ENCODE measurements at places on chromosomes 12 and 14.

- no peak for DNase-seq
Measured at GRCh38 chr12:47984331-47984801, 19.9 kb downstream of the COL2A1 start.

- DNase-seq: no peak
Measured at GRCh38 chr14:104187931-104188726, 49.7 kb downstream of the KIF26A start.

DNA sequence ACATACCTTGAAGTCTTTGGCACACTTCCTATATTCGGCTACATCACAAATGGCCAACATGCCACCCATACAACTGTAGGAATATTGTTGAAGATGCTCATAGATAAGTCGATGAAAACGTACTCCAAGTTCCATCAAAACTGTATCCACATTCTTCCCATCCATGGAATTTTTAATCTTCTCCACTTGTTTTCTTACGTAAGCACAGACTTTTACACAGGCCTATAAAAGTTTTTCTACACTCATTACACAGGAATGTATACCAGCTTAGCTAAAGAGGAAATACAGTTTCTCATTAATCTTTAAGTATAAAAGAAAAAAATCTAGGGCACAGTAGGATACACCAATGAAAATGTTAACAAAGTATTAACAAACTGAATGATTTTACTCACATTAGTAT is 59.1 kb downstream of the EXOC5 start:
- DNase-seq: no peak

GRCh38 chr12:94994312-94994711 is 9.2 kb downstream of the NDUFA12 start:
- peak; percentile 10 for DNase-seq

- DNase-seq: no peak
Measured at GRCh38 chr12:45357539-45358417, 141.9 kb downstream of the ANO6 start.

DNA sequence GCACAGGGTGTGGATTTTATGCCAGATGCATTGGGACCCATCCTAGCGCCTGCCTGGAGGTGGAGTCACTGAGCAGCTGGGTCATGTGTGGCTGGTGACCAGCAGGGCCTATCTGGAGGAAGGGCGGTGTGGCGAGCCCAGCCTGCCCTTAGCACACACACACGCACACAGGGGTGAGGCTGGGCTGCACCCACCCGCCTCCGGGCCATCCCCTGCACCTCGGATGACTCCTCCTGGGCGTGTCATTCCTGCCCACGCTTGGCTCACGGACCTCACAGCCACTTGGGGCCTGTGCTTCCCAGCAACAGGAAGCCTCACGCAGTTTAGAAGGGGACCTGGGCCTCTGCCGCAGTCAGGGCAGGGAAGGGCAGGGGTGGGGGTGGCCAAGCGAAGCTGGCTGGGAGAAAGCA is 36.2 kb upstream of the FZD10 start:
- no peak for DNase-seq

DNA sequence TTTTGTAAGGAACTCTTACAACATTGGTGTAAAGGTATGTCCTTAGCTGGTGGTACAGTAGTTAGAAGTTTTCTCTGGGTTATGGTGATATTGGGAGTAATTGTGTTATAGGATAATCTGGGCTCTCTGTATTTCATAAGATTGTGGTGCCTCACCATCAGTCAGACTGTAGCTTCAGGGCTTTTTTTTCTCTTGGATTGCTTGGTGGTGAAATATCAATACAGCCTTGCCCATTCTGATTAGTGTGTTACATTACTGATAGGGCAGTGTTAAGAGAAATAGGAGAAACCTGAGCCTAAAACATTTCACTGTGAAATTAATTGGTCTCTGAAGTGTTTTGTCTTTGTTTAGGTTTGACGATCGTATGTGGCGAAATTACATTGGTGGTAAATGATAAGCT is 71.0 kb downstream of the RCOR1 start:
- DNase-seq: no peak

GRCh38 chr14:32087173-32087861 is 10.2 kb downstream of the ARHGAP5 start:
- DNase-seq: peak; percentile 16

DNA sequence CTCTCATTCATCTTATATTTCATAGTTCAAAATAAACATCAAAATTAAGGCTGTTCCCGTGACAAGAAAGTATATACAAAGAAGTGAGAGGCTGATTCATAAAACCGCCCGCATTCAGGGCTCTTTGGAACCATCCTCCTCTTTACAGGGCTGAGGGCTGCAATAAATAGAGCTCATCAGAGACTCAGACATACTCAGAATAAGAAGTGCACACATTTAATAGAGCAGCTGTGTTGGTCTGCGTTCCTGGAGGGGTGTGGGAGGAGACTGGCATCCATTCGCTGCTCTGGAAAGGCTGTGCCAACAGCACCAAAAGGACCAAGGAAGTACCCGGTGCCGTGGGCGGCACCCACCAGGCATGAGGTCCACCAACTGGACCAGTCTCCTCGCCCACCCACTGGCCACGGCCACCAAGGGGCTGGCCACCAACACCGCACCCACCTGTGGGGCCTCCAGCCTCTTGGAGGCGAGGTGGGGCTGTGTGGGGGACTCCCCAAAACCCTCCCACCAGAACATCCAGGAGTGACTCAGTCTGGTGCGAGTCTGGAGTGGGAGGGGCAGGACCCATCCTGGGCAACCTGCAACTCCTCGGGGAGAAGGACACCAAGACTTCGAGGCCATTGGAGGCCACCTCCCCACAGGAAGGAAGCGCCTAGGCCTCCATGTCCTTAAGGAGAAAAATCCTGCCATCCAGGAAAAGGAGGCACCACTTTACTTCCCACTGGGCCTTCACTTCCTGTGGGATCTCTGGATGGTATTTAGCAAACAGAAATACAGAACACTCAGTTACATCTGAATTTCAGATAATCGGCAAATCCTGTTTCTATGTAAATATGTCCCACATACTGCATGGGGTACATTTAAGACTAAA is 32.7 kb downstream of the VCPKMT start:
- DNase-seq: no peak

DNA sequence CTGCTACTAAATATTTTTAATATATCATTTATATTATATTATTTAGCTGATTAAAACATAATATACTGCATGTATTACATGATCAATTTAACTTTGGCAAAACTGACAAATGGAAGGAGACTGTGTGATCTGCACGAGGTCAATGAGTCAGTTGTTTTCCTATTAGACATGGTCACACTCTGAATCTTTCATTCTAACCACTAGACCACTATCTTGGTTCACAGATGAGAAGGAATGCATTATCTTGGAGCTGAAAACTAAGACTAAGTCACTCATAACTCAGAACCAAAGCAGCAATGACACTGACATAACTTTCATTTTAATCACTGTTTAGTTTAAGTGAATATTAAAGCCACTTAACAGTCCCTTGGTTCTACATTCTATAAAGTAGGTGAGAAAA is 37.4 kb downstream of the GNPTAB start:
- DNase-seq: no peak

DNA sequence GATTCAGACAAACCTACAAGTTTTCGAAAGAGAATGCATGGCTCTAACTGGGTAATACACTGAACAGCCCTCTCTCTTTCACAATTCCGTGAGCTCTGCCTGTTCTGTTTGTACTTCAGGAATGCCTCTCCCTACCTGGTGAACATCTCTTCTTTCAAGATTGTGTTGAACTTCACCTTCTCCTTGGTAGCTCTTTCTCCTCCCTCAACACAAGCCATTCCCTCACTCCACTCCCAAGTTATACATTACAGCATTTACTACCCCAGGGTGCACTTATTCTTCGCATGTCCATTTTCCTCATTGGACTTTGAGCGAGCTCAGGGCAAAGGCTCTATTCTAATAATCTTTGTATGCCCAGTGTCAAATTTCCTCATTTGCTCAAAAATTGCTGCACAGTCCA is 28.3 kb downstream of the NRDE2 start:
- DNase-seq: peak; percentile 29

DNA sequence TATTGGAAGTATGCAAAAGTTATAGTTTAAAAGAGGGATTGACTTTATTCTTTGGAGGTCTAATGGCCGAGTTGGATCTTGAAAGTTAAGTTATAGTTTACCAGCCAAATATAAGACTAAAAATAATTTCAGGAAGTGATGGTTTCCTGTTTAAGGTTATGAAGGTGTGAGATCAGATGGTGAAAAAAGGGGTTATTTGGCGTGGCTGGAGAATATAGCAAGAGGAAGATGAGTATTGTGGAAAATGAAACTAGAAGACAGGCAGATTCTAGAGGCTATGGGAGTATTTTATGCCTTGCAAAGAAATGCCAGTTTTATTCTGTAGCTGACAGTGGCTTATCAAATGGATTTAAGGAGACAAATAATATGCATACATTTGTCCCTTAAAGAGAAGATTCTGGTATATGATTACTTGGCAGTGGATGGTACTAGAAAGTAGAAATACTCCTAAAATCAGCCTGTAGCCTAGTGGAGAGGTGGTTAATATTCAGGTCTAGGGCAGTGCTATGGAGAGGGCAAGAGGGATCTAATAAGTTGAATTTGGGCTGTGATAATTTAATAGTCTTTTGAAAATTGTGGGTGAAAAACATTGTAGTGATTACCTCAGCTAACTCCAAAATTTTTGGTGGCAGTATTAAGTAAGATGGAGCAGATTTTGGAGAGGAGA is 1091.8 kb upstream of the ATXN7L3B start:
- no peak for DNase-seq

GRCh38 chr14:101506926-101507835 is 54.1 kb upstream of the DIO3 start:
- DNase-seq: no peak

GRCh38 chr12:50934981-50935807 is 17.1 kb upstream of the HIGD1C start:
- DNase-seq: no peak

DNA sequence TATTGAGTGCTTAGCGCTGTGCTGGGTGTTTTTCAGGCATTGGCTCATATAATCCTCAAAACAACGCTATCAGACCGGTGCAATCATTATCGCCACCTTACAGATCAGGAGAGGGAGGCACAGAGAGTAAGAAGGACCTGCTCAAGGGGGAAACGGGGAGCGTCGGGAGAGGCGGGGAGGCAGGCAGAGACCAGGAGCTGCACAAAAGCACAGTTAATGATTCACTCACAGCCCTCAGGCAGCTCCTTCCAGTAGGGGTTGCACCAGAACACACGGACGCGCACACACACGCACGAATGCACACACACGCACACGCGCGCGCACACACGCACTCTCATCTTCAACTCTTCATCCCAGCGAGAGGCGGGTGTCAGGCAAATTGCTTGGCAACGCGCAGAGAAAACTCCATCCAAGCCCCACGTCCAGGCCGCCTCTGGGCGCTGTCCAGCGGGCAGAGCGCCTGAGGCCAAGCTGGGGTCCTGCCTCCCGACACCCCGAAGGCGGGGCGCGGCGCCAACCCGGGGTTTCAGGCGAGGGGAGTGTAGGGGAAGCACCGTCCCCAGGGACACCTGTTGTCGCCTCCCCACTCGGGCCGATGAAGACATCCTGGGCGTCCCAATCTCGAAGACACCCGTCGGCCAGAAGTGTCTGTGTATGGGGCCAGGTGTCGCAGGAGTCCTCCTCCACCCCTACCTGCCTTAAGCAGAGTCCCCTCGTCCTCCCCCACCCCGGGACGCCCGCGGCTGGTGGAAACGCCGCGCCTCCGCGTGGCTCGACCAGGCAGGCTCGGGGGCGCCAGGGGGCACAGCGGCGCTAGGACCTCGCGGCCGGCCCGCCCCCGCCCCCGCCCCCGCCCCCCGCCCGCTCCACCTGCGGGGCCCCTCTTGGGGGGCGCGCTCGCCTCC is 35.5 kb upstream of the STON2 start:
- DNase-seq: peak; percentile 82

DNA sequence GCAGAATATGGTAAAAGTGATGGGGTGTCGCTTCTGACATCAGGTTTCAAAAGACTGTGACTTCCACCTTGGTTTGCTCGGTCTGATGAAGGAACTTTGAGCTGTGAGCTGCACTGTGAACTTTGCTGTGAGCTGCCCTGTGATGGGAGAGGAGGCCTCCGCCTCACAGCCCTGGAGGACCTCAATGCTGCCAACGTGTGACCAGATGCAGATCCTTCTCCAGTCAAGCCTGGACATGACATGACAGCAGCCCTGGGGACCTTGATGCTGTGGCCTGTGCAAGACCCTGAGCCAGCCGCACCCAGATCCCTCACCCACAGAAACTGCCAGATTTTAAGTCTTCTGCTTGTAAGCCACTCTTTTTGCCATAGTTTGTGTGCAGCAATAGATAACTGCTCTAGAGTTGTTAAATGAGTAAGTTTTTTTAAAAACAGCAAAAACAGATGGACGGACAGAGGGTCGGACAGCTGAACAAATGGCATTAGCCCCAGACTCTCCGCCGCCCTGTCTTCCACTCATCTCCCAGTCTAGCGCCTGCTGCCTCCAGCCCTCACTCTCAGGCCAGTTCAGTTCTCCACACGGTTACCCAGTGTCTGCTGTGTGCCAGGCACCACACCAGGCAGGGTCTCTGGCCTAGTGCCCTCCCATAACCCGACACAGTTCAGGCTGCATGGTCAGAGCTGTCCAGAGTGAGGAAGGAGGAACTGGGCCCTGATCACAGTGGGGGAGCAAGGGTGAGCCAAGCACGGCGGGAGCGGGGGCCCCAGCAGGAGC is 13.1 kb upstream of the LRTM2 start:
- DNase-seq: no peak

DNA sequence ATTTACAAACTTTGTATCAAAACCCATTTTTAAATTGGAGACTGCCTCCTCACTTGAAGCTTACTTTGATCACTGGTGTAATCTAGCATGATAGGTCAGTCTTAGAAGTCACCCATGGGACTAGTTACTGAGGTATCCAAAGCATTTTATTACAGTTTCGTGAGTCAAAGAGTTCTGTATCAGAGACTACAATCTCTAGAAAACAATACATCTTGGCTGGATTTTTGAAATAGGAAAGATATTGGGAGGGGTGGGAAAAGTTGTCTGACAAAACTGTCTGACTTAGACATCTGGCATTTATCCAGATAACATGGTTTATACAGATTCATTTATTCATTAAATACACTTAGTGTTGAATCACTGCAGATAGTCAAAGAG is 173.5 kb upstream of the PDZRN4 start:
- no peak for DNase-seq

- peak; percentile 25 for DNase-seq
Measured at GRCh38 chr14:100159865-100160533, 554 bp upstream of the DEGS2 start.

GRCh38 chr12:93127582-93128331 is 198.7 kb upstream of the EEA1 start:
- peak; percentile 88 for DNase-seq

GRCh38 chr12:86574143-86574542 is 318.0 kb upstream of the MGAT4C start:
- no peak for DNase-seq

- peak; percentile 13 for DNase-seq
Measured at GRCh38 chr14:103512701-103513611, 9.7 kb downstream of the CKB start.
